Karpas-422 (cell line): ENCODE measurements at places on chromosomes 6 and 20. TPM values are rescaled to one million over a fixed set of nuclear protein-coding genes. Genes with fewer than 3 reads are reported as not detected.

The RRAGD gene
- 0.41 and 0.65 TPM in 2 replicates for total RNA-seq

The LAMA2 gene
- total RNA-seq, result 0.04 TPM in 1 of 2 replicates, not detected in the other

The CST5 gene
- total RNA-seq, result not detected in 2 replicates

The KIAA0408 gene
- 0.22 TPM in 1 of 2 replicates, not detected in the other for total RNA-seq

The TPD52L1 gene
- not detected in 2 replicates for total RNA-seq

The ZMYND8 gene
- total RNA-seq, result 33.0 and 44.1 TPM in 2 replicates

The YWHAB gene
- 56.1 and 92.1 TPM in 2 replicates for total RNA-seq

The ASIP gene
- total RNA-seq, result not detected in 2 replicates

The FHL5 gene
- not detected in 2 replicates for total RNA-seq

The SOX4 gene
- total RNA-seq, result 5.0 and 5.3 TPM in 2 replicates

The LY6G6D gene
- not detected in 2 replicates for total RNA-seq

The ADAM33 gene
- total RNA-seq, result not detected in 2 replicates
